ENCODE measurements at places on chromosomes 2 and 18.

- DNase-seq = no peak
These were observed 81.0 kb downstream of the EPC2 start for GRCh38 chr2:148725564-148725963.

- DNase-seq = peak; percentile 70
These were observed 35.0 kb upstream of the AGAP1 start for GRCh38 chr2:235458839-235459273.

GRCh38 chr2:120893811-120894584 lies 158.3 kb downstream of the GLI2 start:
- no peak for DNase-seq

- DNase-seq = no peak
These were observed 148.1 kb downstream of the AGAP1 start for GRCh38 chr2:235641956-235642355.

DNA sequence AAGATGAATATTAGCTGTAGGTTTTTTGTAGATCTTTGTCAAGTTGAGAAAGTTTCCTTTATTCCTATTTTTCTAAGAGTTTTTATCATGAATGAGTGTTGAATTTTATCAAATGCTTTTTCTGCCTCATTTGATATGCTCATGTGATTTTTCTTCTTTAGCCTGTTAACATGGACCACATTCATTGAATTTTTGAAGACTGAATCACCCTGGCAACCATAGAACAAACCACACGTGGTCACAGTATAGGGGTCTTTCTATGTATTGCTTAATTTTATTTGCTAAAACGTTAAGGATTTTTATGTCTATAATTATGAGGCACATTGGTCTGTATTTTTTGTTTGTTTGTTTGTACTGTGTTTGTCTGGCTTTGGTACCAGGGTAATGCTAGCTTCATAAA lies 201.7 kb upstream of the CWC22 start:
- DNase-seq = peak; percentile 50

DNA sequence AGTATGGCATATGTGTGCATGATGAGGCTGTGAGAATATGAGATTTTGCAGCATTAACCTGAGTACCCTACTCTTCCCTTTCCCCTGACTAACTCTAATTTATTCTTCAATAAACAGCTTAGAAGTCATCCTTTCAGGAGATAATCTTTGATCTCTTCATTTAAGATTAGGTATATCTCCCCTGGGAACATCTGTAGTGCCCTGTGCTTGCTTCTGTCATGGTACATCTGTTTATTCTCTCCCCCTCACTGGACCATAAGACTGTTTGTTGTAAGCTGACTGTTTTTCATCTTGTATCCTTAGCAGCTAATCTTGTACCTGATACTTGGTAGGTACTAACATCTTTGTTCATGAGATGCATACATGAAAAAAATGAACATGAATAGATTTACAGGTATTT lies 83.1 kb downstream of the MBD5 start:
- no peak for DNase-seq

DNA sequence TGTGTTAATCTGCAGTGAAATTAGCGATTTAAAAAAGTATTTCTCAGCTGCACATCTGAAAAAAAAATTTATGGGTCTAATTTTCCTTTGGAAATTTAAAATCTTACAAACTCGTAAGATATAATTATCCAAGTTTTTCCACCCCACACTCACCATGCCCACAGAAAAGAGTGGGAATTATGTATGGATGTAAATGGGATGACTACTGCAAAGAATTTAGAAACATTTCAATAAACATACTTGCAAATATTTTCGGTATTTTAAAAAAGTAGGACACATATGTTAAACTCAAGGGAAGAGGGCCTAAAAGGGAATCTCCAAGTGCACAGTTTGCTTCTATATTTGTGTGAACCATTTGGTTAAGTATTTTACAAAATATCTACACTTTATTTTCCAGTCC lies 1039.9 kb upstream of the POU3F3 start:
- no peak for DNase-seq

GRCh38 chr18:78642296-78642951 lies 337.2 kb upstream of the SALL3 start:
- DNase-seq = no peak

Data from A172 (cell line).